MCF 10A (cell line): ENCODE measurements at places on chromosomes 7 and 10. TPM values are rescaled to one million over a fixed set of nuclear protein-coding genes. Genes with fewer than 3 reads are reported as not detected.

ALDH18A1 gene
- 91.0 and 94.8 TPM in 2 replicates for total RNA-seq

SAMD9 gene
- 4.4 and 7.9 TPM in 2 replicates for total RNA-seq

ZNF365 gene
- 1.3 and 2.9 TPM in 2 replicates for total RNA-seq

DGKI gene
- total RNA-seq = 1.4 and 1.7 TPM in 2 replicates

CYP2C8 gene
- total RNA-seq = not detected in 2 replicates

ITPRID1 gene
- not detected in 2 replicates for total RNA-seq

ANXA8L1 gene
- 21.9 and 31.7 TPM in 2 replicates for total RNA-seq

GLI3 gene
- total RNA-seq = 23.1 and 27.6 TPM in 2 replicates

PNLIPRP3 gene
- 7.6 and 9.5 TPM in 2 replicates for total RNA-seq

HYAL4 gene
- total RNA-seq = not detected in 2 replicates

EGFR gene
- total RNA-seq = 371 and 448 TPM in 2 replicates

SPDYE9 gene
- not detected in 2 replicates for total RNA-seq

TLL2 gene
- 0.20 TPM in 1 of 2 replicates, not detected in the other for total RNA-seq

NKX1-2 gene
- total RNA-seq = 0.10 and 0.35 TPM in 2 replicates

SPDYE5 gene
- total RNA-seq = 0.12 and 0.16 TPM in 2 replicates

LRRC17 gene
- total RNA-seq = 0.21 and 0.83 TPM in 2 replicates

FAM237B gene
- not detected in 2 replicates for total RNA-seq

CHAT gene
- total RNA-seq = not detected in 2 replicates

EBF3 gene
- total RNA-seq = not detected in 2 replicates

SPRN gene
- not detected in 2 replicates for total RNA-seq

ST7 gene
- 14.8 and 18.5 TPM in 2 replicates for total RNA-seq

ITIH2 gene
- total RNA-seq = not detected in 2 replicates

OR13A1 gene
- not detected in 2 replicates for total RNA-seq

CHN2 gene
- 5.1 and 8.0 TPM in 2 replicates for total RNA-seq

ELFN1 gene
- total RNA-seq = not detected in 2 replicates

ANKIB1 gene
- total RNA-seq = 33.0 and 40.1 TPM in 2 replicates

NUPR2 gene
- total RNA-seq = not detected in 2 replicates

SHTN1 gene
- total RNA-seq = 39.2 and 49.5 TPM in 2 replicates
